ENCODE measurements at places on chromosomes 12 and 14.

- no peak for DNase-seq
Measured at GRCh38 chr12:3537719-3538465, 46.9 kb downstream of the PRMT8 start.

DNA sequence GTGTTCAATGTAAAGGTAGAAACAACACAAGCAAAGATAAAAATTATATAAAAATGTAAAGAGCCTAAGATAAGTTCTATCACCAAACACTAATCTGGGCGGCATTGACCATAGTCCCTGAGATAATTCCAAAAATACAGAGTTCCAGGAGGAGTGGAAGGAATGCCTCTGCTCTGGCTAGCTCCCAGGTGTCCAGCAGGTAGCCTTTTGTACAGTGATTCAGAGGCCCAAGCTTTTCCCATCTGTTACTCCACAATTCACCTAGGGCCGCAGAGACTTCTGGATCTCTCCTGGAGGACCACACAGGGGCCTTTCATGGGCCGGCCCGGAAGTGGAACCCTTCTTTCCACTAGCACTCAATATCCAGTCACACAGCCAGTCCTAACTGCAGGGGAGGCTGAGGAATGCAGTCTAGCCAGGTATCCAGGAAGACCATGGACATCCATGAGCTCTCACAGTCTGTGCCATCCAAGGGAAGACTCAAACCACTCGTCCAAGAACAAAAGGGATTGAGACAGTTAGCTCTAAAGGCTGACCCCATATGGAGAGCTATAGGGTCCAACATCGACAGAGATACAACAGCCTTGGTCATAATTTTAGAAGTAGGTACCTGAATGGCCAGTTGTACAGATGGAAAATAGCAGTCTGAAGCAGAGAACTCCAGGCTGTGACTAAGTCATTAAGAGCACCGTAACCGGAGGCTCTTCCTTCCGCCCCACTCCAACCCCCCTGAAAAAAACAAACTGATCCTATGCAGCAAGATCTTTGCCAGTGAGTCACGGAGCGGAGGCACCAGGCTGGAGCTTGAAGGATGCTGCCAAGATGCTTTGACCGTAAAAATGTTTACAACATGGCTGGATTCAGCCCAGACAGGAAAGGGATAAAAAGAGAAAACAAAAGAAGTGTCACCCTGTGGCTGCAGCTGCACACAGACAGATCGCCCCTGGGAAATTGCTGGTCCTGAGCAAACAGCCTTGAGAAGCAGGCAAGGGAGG lies 204.8 kb downstream of the NUAK1 start:
- DNase-seq: no peak

- DNase-seq: no peak
Measured at GRCh38 chr12:118428643-118429042, 52.3 kb downstream of the SUDS3 start.

GRCh38 chr14:74134484-74134883 lies 49.7 kb downstream of the LIN52 start:
- DNase-seq: no peak

- no peak for DNase-seq
Measured at GRCh38 chr14:53767566-53767965, 189.1 kb downstream of the BMP4 start.

Measured in GM12864 (cell line).